ENCODE measurements at places on chromosomes 16 and 17.

DNA sequence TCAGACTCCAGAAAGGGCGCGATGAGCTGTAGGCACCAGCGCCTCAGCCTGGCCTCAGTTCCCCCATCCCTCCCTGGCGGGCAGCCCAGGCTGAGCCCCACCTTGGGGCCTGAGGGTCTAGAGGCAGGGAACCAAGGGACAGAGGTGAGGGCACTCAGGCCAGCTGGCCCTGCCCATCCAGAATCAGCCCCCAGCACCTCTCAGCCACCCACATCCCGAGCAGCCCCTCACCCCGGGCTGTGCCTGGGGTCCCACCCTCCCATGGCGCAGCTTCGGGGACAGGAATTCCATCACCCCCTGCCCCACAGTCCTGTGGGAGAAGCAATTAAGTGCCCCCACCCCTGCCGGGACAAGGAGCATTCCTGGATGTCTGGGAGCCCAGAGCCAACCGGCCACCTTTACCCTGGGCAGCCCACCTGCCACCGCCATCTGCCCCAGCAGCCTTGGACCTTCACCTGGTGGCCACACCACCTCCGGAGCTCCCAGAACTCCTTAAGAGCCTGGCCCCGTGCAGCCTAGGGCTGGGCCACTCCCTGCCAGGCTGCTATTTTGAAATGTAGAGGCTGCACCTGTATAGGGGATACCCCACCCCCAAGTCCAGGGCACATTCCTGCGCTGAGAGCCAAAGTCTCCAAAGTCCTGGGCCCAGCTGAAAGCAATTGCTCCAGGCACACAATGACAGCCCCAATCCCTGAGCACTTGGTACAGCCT is 33.7 kb upstream of the PVALEF start:
- no peaks in the 10 kb centered on the region for H3K27me3 ChIP-seq
- no peaks in the 10 kb centered on the region for H3K36me3 ChIP-seq
- no peak overlapping the region for H3K27ac ChIP-seq
- DNase-seq: no peak
- no peaks in the 10 kb centered on the region for H3K4me1 ChIP-seq
- no peak overlapping the region for H3K4me3 ChIP-seq

GRCh38 chr17:82599674-82600661 is 48.3 kb downstream of the WDR45B start:
- H3K36me3 ChIP-seq: peaks cover 11% of the 10 kb centered on the region
- peak overlapping the region; percentile 36 for H3K27ac ChIP-seq

GRCh38 chr17:1229349-1229899 is 40.8 kb upstream of the BHLHA9 start:
- H3K27me3 ChIP-seq: peaks cover 8% of the 10 kb centered on the region
- H3K27ac ChIP-seq: peak overlapping the region; percentile 93
- H3K36me3 ChIP-seq: no peaks in the 10 kb centered on the region
- DNase-seq: peak; percentile 90

GRCh38 chr16:2178321-2179106 is 17.9 kb downstream of the CASKIN1 start:
- no peaks in the 10 kb centered on the region for H3K4me1 ChIP-seq
- no peak for DNase-seq
- H3K36me3 ChIP-seq: peaks cover 7% of the 10 kb centered on the region
- no peaks in the 10 kb centered on the region for H3K27me3 ChIP-seq

- H3K4me3 ChIP-seq: no peak overlapping the region
- peaks cover 11% of the 10 kb centered on the region for H3K4me1 ChIP-seq
- no peak overlapping the region for H3K27ac ChIP-seq
- H3K27me3 ChIP-seq: peaks cover 19% of the 10 kb centered on the region
- no peak for DNase-seq
Observed at GRCh38 chr16:22123759-22124490, 31.6 kb downstream of the VWA3A start.

DNA sequence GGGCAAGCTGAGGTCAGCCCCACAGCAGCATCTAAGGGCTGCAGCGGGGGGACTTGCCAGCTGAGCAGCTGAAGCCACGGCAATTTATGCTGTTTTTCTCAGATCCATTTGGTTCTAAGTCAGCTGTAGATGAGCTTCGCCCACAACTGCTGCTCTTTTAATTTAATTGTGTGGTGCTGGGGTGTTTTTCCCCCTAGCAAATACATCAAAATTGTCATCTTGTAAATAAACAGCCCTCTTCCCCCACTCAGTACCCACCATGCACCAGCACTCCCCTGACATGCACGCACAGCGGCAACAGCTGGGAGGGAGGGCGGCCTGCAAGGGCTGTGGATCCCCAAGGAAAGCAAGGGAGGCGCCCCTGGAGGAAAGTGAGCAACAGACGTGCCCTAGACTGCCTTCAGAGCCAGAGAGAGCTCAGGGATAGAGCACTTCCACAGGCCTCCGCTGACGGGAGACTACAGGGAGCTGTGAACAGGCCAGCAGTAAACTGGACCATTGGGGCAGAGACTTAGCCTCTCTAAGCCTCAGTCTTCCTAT is 149.5 kb downstream of the TMEM132E start:
- DNase-seq: no peak
- peaks cover 11% of the 10 kb centered on the region for H3K36me3 ChIP-seq
- H3K27ac ChIP-seq: no peak overlapping the region
- no peak overlapping the region for H3K4me3 ChIP-seq

GRCh38 chr16:85873153-85873552 is 25.8 kb upstream of the IRF8 start:
- peak overlapping the region; percentile 73 for H3K27ac ChIP-seq
- H3K4me3 ChIP-seq: peak overlapping the region; percentile 14
- no peak for DNase-seq
- H3K4me1 ChIP-seq: peaks cover 63% of the 10 kb centered on the region

DNA sequence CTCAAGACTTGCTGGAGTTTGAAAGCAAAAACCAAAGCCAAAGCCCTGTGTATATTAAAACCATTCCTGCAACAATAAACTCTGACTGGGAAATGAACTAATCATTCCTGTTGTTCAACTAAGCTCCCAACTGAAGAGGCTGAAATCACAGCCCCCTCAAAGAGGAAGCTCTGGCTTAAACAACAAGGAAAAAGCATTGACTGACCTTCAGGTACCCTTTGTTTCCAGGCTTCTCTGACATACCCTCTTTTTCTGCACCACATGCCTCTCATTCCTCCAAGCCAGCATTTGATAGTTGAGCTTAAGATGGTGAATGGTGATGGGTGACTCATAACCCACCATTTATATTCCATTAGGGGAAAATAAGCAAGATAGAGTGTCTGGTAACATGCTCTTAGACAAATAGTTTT is 470.9 kb upstream of the SOX9 start:
- H3K4me3 ChIP-seq: no peak overlapping the region
- H3K36me3 ChIP-seq: no peaks in the 10 kb centered on the region
- no peak for DNase-seq
- H3K4me1 ChIP-seq: no peaks in the 10 kb centered on the region

- H3K4me1 ChIP-seq: no peaks in the 10 kb centered on the region
- H3K36me3 ChIP-seq: no peaks in the 10 kb centered on the region
- H3K4me3 ChIP-seq: no peak overlapping the region
- no peak for DNase-seq
- H3K27ac ChIP-seq: no peak overlapping the region
Observed at GRCh38 chr16:66227766-66228530, 138.5 kb upstream of the CDH5 start.

- no peaks in the 10 kb centered on the region for H3K27me3 ChIP-seq
- H3K4me1 ChIP-seq: no peaks in the 10 kb centered on the region
- H3K36me3 ChIP-seq: no peaks in the 10 kb centered on the region
- no peak for DNase-seq
- peak overlapping the region; percentile 23 for H3K27ac ChIP-seq
- no peak overlapping the region for H3K4me3 ChIP-seq
Observed at GRCh38 chr16:6545329-6545728, 787.3 kb upstream of the RBFOX1 start.

- H3K4me1 ChIP-seq: peaks cover 3% of the 10 kb centered on the region
- peak overlapping the region; percentile 95 for H3K27ac ChIP-seq
- peak overlapping the region; percentile 96 for H3K4me3 ChIP-seq
- peaks cover 8% of the 10 kb centered on the region for H3K36me3 ChIP-seq
- no peaks in the 10 kb centered on the region for H3K27me3 ChIP-seq
Observed at GRCh38 chr16:23557779-23558702, 514 bp downstream of the UBFD1 start.

GRCh38 chr17:49515196-49515770 is 20.2 kb downstream of the NGFR start:
- no peak for DNase-seq
- H3K36me3 ChIP-seq: no peaks in the 10 kb centered on the region
- no peak overlapping the region for H3K27ac ChIP-seq
- H3K4me1 ChIP-seq: no peaks in the 10 kb centered on the region
- no peak overlapping the region for H3K4me3 ChIP-seq

- H3K27ac ChIP-seq: peak overlapping the region; percentile 80
- peaks cover 21% of the 10 kb centered on the region for H3K4me1 ChIP-seq
- peak overlapping the region; percentile 67 for H3K4me3 ChIP-seq
- no peaks in the 10 kb centered on the region for H3K27me3 ChIP-seq
Observed at GRCh38 chr16:1770328-1771187, 785 bp downstream of the NME3 start.

GRCh38 chr16:19482291-19482690 is 39.6 kb downstream of the GDE1 start:
- no peaks in the 10 kb centered on the region for H3K36me3 ChIP-seq
- H3K27ac ChIP-seq: no peak overlapping the region
- no peaks in the 10 kb centered on the region for H3K4me1 ChIP-seq
- no peak overlapping the region for H3K4me3 ChIP-seq

DNA sequence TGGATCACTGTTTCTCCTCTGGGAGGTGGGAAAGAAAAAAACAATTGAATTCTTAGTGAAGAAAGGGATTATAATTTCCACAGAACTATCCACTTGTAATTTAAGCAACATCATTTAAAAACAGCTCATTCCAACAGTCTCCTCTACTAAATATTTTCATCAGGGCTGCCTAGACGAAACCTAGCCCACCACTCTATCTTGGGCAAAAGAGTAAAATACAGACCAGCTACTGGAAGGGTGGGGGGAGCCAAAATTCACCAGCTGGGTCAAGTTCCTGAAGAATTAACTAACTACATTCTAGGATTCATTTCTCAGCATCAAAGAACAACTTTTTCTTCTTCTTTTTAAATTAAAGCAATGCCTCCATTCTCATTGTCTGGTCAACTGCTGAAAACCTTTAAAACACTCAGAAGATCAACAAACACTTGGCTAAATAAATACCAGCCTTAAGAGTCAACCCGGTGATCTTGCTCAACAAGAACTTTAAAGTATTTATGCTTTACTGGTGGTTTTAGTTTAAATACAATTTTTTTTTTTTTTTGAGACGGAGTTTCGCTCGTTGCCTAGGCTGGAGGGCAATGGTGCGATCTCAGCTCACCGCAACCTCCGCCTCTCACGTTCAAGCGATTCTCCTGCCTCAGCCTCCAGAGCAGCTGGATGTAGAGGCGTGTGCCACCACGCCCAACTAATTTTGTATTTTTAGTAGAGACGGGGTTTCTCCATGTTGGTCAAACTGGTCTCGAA is 25.2 kb downstream of the KANSL1 start:
- H3K36me3 ChIP-seq: peaks cover 15% of the 10 kb centered on the region
- no peak overlapping the region for H3K4me3 ChIP-seq
- H3K27me3 ChIP-seq: no peaks in the 10 kb centered on the region

- H3K4me1 ChIP-seq: peaks cover 55% of the 10 kb centered on the region
- no peaks in the 10 kb centered on the region for H3K27me3 ChIP-seq
- H3K4me3 ChIP-seq: peak overlapping the region; percentile 38
- no peak for DNase-seq
- H3K27ac ChIP-seq: no peak overlapping the region
Observed at GRCh38 chr17:17041018-17041521, 1.2 kb upstream of the MPRIP start.

- no peak overlapping the region for H3K27ac ChIP-seq
- H3K4me3 ChIP-seq: no peak overlapping the region
- H3K27me3 ChIP-seq: no peaks in the 10 kb centered on the region
- DNase-seq: no peak
- peaks cover 47% of the 10 kb centered on the region for H3K4me1 ChIP-seq
- no peaks in the 10 kb centered on the region for H3K36me3 ChIP-seq
Observed at GRCh38 chr17:59785091-59785799, 77.8 kb downstream of the VMP1 start.

- peaks cover 65% of the 10 kb centered on the region for H3K4me1 ChIP-seq
- H3K36me3 ChIP-seq: no peaks in the 10 kb centered on the region
- no peaks in the 10 kb centered on the region for H3K27me3 ChIP-seq
- H3K27ac ChIP-seq: peak overlapping the region; percentile 78
- DNase-seq: no peak
Observed at GRCh38 chr17:78381601-78382232, 3.3 kb downstream of the PGS1 start.

GRCh38 chr17:58308985-58309917 is 19.3 kb downstream of the TSPOAP1 start:
- H3K4me3 ChIP-seq: no peak overlapping the region
- DNase-seq: no peak
- no peaks in the 10 kb centered on the region for H3K27me3 ChIP-seq
- H3K4me1 ChIP-seq: peaks cover 10% of the 10 kb centered on the region
- no peaks in the 10 kb centered on the region for H3K36me3 ChIP-seq

GRCh38 chr16:53156516-53156915 is 101.7 kb downstream of the CHD9 start:
- no peak for DNase-seq
- H3K4me3 ChIP-seq: no peak overlapping the region
- H3K36me3 ChIP-seq: peaks cover 12% of the 10 kb centered on the region
- H3K27me3 ChIP-seq: no peaks in the 10 kb centered on the region
- H3K4me1 ChIP-seq: peaks cover 4% of the 10 kb centered on the region
- H3K27ac ChIP-seq: peak overlapping the region; percentile 69

- no peaks in the 10 kb centered on the region for H3K27me3 ChIP-seq
- H3K27ac ChIP-seq: no peak overlapping the region
- H3K36me3 ChIP-seq: no peaks in the 10 kb centered on the region
- peaks cover 5% of the 10 kb centered on the region for H3K4me1 ChIP-seq
- H3K4me3 ChIP-seq: no peak overlapping the region
Observed at GRCh38 chr16:1156055-1156982, 3.4 kb downstream of the CACNA1H start.

GRCh38 chr17:7807206-7807605 is 26.8 kb upstream of the KDM6B start:
- no peaks in the 10 kb centered on the region for H3K4me1 ChIP-seq
- no peak for DNase-seq
- H3K36me3 ChIP-seq: no peaks in the 10 kb centered on the region
- H3K27me3 ChIP-seq: peaks cover 51% of the 10 kb centered on the region
- H3K4me3 ChIP-seq: no peak overlapping the region

GRCh38 chr16:85227084-85227945 is 115.0 kb upstream of the CIBAR2 start:
- no peak overlapping the region for H3K4me3 ChIP-seq
- no peak for DNase-seq
- no peaks in the 10 kb centered on the region for H3K36me3 ChIP-seq
- H3K27me3 ChIP-seq: peaks cover 18% of the 10 kb centered on the region
- peaks cover 11% of the 10 kb centered on the region for H3K4me1 ChIP-seq

GRCh38 chr17:43881758-43882505 is 25.4 kb downstream of the MPP2 start:
- no peaks in the 10 kb centered on the region for H3K36me3 ChIP-seq
- no peak for DNase-seq
- H3K4me1 ChIP-seq: peaks cover 3% of the 10 kb centered on the region

GRCh38 chr17:56030009-56030624 is 123.2 kb upstream of the ANKFN1 start:
- H3K4me3 ChIP-seq: no peak overlapping the region
- no peak overlapping the region for H3K27ac ChIP-seq
- peaks cover 14% of the 10 kb centered on the region for H3K27me3 ChIP-seq
- no peak for DNase-seq
